ENCODE measurements at places on chromosomes 11 and 22. TPM values are rescaled to one million over a fixed set of nuclear protein-coding genes. Genes with fewer than 3 reads are reported as not detected.

Gene IGSF9B
- total RNA-seq = 4.7 TPM

Gene OR51B2
- total RNA-seq = not detected

Gene UPK3A
- not detected for total RNA-seq

Gene DERL3
- 1.0 TPM for total RNA-seq

Gene GSTT2
- not detected for total RNA-seq

Gene KCNK4
- total RNA-seq = not detected

Gene FBLN1
- total RNA-seq = 105 TPM

Gene ESAM
- 9.4 TPM for total RNA-seq

Gene HEPHL1
- total RNA-seq = under 0.01 TPM
